ENCODE measurements at places on chromosomes 12 and 14.

DNA sequence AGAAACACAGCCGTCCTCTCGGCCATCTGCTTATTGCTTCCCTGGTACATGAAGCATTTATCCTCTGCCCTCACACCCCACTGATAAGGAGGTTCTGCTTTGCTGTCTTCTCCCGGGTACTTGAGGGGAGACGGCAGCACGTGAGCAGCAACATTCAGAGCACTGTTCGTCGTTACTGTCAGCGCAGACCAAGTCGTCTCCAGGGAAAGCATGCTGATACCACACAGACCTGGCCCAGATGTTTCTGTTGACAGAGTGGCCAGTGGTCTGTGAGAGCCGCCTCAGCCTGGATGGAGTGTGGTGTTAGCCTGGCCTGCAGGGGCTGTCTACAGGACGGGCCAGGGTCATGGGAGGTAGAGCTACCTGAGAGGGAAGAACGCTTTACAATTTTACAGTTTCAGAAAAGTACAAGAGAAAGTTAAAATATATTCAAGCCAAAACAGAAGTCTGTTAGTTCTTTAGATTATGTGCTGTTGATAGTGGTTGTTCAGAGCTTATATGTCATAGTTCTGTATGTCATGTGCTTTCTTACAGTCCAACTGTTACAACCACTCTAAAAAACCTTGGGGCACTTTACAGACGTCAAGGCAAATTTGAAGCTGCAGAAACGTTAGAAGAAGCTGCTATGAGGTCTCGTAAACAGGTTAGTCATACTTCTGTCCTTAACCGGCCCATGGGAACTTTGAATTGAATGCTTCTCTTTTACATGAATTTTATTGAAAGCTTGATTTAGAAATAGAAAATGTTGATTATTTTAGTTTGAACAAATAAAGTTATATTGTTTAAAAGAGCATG is 38.2 kb downstream of the XRCC3 start:
- H3K27ac ChIP-seq, result no peak overlapping the region
- H3K4me1 ChIP-seq, result peaks cover 11% of the 10 kb centered on the region
- H3K36me3 ChIP-seq, result peaks cover 100% of the 10 kb centered on the region
- H3K27me3 ChIP-seq, result no peaks in the 10 kb centered on the region
- no peak for DNase-seq
- H3K4me3 ChIP-seq, result no peak overlapping the region

GRCh38 chr14:24310646-24311604 is at the start of gene LTB4R:
Gene LTB4R, plus strand, starts transcription at chr14:24311502. Its CDS starts 4,150 bp downstream, at chr14:24315652.
- peaks cover 20% of the 10 kb centered on the region for H3K36me3 ChIP-seq
- H3K27me3 ChIP-seq, result no peaks in the 10 kb centered on the region
- H3K4me1 ChIP-seq, result peaks cover 30% of the 10 kb centered on the region
- peak within 1 kb of the TSS; percentile 56 for H3K4me3 ChIP-seq
- peak within 1 kb of the TSS; percentile 79 for H3K27ac ChIP-seq

- H3K36me3 ChIP-seq, result no peaks in the 10 kb centered on the region
- no peaks in the 10 kb centered on the region for H3K4me1 ChIP-seq
- no peak for DNase-seq
- H3K27me3 ChIP-seq, result no peaks in the 10 kb centered on the region
Measured at GRCh38 chr12:79255288-79255687, 390.7 kb downstream of the SYT1 start.

DNA sequence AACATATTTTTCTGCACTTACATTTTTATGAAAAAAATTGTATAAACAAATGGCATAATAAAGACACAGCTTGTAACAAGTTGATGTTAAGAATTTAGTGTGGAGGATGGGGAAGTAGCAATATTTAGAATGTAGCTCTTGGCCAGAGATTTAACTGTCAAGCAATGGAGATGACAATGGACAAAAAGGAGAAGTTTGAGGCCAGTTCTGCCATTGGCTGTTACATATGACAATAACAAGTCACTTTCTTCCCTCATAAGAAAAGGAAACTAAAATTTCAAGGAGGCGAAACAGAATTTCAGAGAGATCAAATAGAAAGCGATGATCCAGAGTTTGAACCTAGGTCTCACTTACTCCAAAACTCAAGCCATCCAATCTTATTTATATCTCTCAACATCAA is 122.8 kb upstream of the CCDC175 start:
- no peak for DNase-seq
- H3K4me1 ChIP-seq, result peaks cover 31% of the 10 kb centered on the region
- H3K4me3 ChIP-seq, result no peak overlapping the region
- peak overlapping the region; percentile 35 for H3K27ac ChIP-seq

Data from tibial artery (tissue), 4 donors.